ENCODE measurements at places on chromosomes 3 and 15.

DNA sequence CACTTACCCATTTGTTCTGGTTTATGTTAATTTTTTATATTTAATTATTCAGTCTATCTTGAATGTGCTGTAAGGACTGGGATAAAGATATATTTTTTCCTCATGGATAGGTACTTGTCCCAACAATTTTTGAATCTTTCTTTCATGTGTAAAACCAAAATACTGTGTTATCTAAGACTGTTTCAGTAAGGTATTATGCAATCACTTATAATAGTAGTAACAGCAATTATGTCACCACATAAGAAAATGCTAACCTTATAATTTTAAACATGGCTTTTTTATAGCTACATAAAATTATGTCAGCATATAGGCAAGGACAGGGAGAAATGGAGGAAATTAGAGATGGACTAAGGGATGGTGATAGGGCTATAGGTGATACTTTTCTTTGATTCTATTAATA is 2.9 kb upstream of the CTDSPL start:
- DNase-seq: no peak

- DNase-seq: no peak
Observed at GRCh38 chr15:85564686-85565085, 184.3 kb downstream of the AKAP13 start.

DNA sequence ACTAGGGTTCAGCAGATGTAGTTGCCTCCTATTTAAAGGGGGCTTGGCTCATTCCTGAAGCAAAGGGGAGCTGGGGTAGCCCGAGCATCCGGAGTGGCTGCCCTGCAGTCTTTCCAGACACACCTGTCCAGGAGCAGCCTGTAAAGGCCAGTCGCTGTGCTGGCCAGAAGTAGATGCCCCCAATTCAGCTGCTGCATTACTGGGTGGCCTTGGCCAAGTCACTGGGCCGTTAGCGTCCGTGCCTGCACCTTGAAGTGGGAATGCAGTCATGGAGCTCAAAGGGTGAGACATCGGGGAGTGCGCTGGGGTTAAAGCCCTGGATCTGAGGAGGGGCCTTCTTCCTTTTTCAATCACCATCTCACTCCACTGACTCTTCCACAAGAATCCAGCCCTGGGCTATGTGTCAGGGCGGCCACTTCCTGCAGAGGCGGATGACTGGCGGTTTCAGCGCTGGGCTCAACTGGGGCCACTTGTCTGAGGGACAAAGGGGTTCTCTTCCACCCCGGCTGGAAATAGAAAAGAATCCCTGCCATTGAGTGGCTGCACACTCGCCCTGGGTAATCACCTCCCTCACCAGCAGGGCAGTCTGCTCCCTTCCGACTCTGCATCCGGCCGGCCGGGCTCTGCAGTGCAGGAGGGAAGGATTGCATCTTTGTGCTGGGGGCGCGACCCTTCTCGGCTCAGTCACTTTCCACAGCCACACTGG is 11.8 kb downstream of the ALDH1A3 start:
- no peak for DNase-seq

DNA sequence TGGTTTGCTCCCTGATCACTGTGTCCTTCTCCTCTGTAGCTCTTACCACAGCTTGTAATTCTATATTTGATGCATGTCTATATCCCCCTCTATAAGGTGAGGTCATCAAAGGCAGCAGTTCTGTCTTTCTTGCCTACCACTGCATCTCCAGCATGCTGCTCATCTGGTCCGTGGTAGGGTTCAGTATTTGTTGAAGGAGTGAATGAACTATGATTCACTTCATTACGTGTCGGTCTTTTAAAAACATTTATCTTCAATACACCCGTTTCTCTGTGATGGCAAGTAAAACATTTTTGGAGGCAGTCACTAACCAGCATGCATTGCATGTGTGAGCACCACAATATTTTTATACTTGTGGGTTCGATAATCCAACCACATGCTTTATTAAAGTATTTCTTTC is 27.6 kb downstream of the CHST14 start:
- no peak for DNase-seq

- DNase-seq: no peak
Observed at GRCh38 chr3:59772416-59773408, 722.9 kb upstream of the CFAP20DC start.

DNA sequence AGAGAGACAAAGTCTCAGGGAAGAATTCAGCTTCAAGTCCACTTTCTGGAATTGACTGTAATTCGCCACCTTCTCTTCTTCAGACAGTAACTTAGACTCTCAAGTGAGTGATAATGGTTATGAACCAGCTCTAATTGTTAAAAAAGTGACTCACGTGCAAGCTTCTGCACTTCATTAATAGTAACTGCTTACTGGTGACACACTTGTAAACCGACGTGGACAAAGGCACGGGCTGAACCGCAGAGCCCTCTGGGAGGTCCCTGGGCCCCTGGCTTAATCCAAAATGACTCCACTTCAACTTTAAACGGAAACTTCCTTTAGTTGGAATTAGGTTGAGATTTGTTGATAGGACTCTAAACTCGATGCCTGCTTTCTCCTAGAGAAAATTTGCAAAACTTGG is 17.0 kb downstream of the MUC4 start:
- peak; percentile 7 for DNase-seq

DNA sequence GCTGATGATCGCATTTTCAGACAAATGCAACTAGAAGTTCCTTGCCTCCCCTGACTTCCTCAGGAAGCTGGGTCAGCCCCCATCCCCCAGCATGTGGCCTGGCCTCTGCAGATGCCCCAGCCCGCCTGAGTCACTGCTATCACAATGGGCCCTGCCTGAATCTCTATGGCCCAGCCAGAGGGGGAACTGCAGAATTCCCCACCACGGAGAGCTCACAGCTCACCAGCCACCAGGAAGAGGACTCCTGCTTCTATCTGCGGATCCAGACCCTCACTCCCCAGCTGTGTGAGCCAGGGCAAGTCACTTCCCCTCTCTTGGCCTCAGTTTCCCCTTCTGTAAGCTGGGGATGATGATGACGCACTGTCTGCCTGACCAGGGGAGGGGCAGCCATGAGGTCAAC is 6.9 kb downstream of the PLXND1 start:
- DNase-seq: peak; percentile 59

GRCh38 chr15:70503073-70503745 is 260.1 kb downstream of the UACA start:
- DNase-seq: no peak
